ENCODE measurements at places on chromosomes 1 and 21. TPM values are rescaled to one million over a fixed set of nuclear protein-coding genes. Genes with fewer than 3 reads are reported as not detected.

WDR64 gene
- not detected for total RNA-seq

ITPKB gene
- 2.3 TPM for total RNA-seq

AADACL4 gene
- 0.83 TPM for total RNA-seq

VANGL2 gene
- not detected for total RNA-seq

PTPN7 gene
- not detected for total RNA-seq

SPATA1 gene
- 0.71 TPM for total RNA-seq

NBPF4 gene
- not detected for total RNA-seq

ERG gene
- total RNA-seq = 0.28 TPM

ADPRS gene
- total RNA-seq = 20.6 TPM

TFB2M gene
- total RNA-seq = 14.3 TPM

OR2T35 gene
- total RNA-seq = not detected

FAM72D gene
- total RNA-seq = 0.37 TPM

OR2T11 gene
- not detected for total RNA-seq

TFF2 gene
- total RNA-seq = not detected

PGBD5 gene
- 0.57 TPM for total RNA-seq

ZMYND12 gene
- total RNA-seq = 0.28 TPM

SLC30A10 gene
- not detected for total RNA-seq

RHBG gene
- total RNA-seq = not detected

SLAMF1 gene
- not detected for total RNA-seq

TSPAN1 gene
- total RNA-seq = 0.46 TPM

ITGB2 gene
- under 0.01 TPM for total RNA-seq

RNU1-4 gene
- 4,050 TPM for total RNA-seq

RUNX3 gene
- total RNA-seq = not detected

SLC45A3 gene
- total RNA-seq = 2.1 TPM

SHE gene
- total RNA-seq = under 0.01 TPM

TAS1R1 gene
- not detected for total RNA-seq

SNRNP40 gene
- total RNA-seq = 112 TPM

ZNF593 gene
- total RNA-seq = 32.4 TPM

SSR2 gene
- 610 TPM for total RNA-seq

AMY1B gene
- not detected for total RNA-seq

Measured in smooth muscle cell of bladder (primary cell).